ENCODE measurements at places on chromosomes 12 and 14.

- DNase-seq, result peak; percentile 93
These were observed 151.5 kb upstream of the SLC38A2 start for GRCh38 chr12:46523863-46524770.

GRCh38 chr14:53180272-53181221, 27.4 kb upstream of the DDHD1 start:
- DNase-seq, result peak; percentile 33

- DNase-seq, result no peak
These were observed 13.1 kb downstream of the ZFYVE21 start for GRCh38 chr14:103728721-103729120.

GRCh38 chr12:97300891-97301290, 161.7 kb upstream of the RMST start:
- no peak for DNase-seq

DNA sequence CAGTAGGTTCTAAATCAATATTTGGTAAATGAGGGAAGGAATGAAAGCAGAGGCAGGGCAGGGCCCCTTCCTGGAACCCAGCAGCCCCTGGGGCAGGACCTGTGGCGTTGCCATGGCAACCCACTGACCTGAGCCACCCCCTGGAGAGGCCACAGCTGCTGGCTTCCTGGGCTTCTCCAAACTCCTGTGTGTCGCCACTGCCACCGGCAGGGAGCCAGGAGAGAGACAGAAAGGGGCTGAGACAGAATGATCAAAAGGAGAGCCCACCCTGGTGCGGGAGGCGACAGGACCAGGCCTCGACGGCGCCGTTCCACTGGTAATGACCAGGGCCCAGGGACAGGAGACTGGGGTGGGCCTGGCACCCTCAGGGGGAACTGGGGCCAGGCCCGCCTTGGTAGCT, 18.2 kb downstream of the RFX4 start:
- DNase-seq, result no peak

GRCh38 chr12:131832321-131833231, 4.4 kb downstream of the MMP17 start:
- no peak for DNase-seq

DNA sequence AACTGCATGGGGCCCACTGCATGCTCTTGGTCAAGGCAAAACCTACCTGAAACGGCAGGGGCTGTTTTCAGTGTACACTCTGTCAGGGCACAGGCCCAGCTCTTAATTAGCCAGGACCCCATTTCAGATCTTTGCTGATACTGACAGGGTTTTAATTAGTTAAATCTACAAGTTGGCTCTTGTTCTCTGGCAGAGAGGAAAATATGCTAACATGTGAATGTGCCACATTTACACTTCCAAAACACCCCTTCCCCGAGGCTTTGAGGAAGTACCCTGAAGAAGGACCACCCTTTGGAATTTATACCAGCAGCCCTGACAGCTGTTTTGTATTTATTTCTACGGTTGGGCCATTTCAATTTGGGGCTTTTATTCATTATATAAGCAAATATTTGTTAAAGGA, 66.3 kb downstream of the OTX2 start:
- DNase-seq, result no peak

GRCh38 chr14:89445273-89445973, 28.4 kb upstream of the FOXN3 start:
- DNase-seq, result no peak

- DNase-seq, result no peak
These were observed 30.8 kb downstream of the KTN1 start for GRCh38 chr14:55610713-55611370.

GRCh38 chr14:101351146-101351545, 210.1 kb upstream of the DIO3 start:
- no peak for DNase-seq

DNA sequence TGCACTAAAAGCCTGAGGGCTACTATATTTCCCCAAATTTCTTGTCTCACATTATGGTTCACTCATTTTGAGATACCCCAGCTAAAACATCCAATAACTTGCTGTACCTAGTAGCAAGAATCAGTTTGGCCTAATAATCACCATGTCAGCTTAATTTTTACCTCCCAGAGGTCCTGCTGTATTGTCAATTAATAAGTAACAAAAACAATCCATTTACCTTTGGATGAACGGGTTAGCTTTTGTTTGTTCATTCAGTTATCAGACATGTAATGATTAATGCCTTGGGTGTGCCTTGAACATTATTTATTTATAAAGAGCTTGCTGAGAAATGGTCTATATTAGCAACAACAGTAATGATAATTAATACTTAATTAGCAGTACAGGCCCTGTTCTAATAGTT, 57.0 kb downstream of the MON2 start:
- no peak for DNase-seq

GRCh38 chr14:69117020-69117767, 35.7 kb downstream of the DCAF5 start:
- no peak for DNase-seq

DNA sequence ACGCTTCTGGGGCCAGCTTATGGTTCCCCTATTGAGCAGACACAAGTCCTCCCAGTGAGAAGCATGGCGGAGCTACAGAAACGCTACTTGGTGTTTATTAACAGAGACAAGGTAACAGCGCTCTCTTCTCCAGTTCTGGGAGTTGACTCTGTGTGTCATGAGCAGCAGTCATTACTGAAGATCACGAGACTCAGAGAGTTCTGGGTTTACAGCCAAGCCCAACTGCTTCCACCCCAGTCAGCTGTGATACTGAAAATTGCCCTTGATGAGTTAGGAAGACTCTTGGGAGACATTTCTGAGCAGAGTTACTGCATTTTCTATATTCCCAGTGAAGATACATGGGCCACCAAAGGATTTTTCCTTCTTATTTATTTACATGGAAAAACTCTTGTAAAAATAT, 48.6 kb downstream of the CFAP251 start:
- no peak for DNase-seq

- DNase-seq, result no peak
These were observed 238.0 kb upstream of the ATP2B1 start for GRCh38 chr12:89946518-89947135.

DNA sequence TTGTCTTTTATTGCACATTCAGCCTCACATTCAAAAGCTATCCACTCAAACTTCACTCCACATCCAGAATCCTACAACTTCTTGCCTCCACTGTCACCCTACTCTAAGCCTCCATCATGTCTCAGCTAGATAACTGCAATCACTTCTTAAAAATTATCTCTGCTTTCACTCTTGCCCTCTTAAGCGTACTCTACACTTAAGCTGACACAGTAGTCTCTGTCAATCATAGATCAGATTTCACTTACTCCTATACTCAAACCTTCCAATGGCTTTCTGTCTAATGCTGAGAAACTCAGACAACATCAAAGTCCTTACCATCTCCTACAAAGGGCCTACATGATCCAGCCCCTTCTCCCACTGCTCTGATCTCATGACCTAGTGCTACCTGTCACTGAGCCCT, 304.1 kb downstream of the ITPR2 start:
- DNase-seq, result no peak

- DNase-seq, result no peak
These were observed 44.2 kb downstream of the CLMN start for GRCh38 chr14:95275494-95275893.

DNA sequence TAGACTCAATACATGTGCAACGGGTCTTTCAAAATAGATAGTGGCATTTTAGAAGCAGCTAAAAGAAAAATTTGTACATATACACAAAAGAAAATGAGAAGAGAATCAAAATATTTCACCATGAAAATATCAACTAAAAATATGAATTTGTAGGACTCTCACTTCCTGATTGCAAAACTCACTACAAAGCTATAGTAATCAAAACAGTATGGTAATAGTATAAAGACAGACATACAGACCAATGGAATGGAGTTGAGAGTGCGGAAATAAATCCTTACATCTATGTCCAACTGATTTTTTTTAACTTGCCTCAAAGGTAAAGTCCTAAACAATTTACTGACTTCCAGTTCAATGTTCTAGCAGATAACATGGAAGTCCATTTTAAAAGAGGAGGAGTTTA, 13.1 kb downstream of the C2CD5 start:
- no peak for DNase-seq

- peak; percentile 73 for DNase-seq
These were observed 21.2 kb downstream of the TDG start for GRCh38 chr12:103986829-103987228.

DNA sequence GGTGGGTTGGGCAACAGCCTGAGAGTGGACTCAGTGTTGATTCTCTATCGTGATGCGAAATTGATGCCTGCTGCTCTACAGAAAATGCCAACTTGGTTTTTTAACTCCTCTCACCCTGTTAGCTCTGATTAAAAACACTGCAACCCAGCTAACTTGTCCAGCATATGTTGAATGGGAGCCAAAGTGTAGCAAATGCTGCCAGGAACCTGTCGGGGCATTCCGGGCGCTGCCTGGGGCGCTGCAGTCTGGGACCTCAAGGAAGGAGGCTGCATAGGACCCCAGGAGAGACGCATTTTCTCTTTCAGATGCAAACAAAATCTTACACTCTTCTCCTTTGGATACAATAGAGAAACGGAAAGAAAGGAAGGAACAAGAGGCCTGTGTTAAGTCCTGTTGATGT, 3.9 kb downstream of the B3GNT4 start:
- no peak for DNase-seq

- no peak for DNase-seq
These were observed 76.3 kb downstream of the ESR2 start for GRCh38 chr14:64217834-64218233.

DNA sequence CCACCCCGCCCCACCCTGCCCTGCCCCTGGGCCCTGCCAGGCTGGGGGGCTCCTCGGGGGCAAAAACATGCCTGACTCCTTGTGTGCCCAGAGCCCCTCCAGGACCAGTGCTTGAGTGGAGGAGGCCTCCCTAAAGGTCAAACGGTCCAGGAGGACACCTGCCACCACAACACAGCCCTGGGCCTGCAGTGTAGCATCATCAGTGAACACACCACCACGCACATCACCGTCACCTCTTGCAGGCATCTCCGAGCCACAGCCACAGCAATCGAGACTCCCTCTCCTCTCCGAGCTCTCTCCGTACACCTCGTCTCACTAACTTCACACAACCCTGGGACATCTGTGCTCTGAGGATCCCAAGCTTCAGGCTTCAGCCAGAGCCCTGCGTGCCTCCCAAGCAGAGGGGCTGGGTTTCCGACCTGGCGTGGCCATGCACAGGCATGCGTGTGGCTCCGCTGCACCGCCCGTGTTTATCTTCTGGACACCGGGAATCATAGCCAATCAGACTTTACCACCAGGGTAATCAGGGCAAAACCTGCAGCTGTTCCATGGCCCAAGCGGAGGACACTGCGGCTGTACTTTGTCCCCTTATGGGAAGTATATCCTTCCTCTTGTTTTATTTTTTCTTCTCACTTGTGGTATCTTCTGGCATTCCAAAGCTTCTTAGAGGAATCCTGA, 6.2 kb upstream of the DIO3 start:
- no peak for DNase-seq

GRCh38 chr12:57388425-57388824, 42.4 kb downstream of the R3HDM2 start:
- DNase-seq, result no peak

GRCh38 chr14:102973706-102974285, 51.3 kb downstream of the AMN start:
- no peak for DNase-seq

GRCh38 chr14:101506211-101506925, 54.9 kb upstream of the DIO3 start:
- DNase-seq, result no peak

DNA sequence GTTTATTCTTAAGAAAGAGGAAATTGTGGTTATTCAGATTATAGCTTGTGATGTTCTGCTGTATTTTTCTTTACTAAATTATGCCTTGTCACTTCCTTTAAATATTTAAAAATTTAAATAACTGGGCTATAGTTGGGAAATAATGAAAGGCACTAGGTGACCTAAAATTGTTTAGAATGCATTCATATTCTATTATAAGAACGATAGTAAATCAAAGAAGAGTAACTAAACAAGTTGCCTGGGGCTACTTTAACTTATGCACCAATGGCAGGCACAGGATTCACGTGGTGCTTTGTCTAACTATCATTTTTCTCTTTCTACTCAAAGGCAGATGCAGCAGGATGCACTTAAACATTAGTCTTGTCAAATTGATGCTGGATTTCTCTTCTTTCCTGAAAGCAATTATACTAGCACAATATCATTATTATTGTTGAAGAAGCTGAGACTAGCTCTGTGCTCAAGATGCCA, 190.7 kb upstream of the PPFIA2 start:
- DNase-seq, result no peak

- DNase-seq, result no peak
These were observed 61.7 kb upstream of the NUDT4 start for GRCh38 chr12:93315907-93316622.

DNA sequence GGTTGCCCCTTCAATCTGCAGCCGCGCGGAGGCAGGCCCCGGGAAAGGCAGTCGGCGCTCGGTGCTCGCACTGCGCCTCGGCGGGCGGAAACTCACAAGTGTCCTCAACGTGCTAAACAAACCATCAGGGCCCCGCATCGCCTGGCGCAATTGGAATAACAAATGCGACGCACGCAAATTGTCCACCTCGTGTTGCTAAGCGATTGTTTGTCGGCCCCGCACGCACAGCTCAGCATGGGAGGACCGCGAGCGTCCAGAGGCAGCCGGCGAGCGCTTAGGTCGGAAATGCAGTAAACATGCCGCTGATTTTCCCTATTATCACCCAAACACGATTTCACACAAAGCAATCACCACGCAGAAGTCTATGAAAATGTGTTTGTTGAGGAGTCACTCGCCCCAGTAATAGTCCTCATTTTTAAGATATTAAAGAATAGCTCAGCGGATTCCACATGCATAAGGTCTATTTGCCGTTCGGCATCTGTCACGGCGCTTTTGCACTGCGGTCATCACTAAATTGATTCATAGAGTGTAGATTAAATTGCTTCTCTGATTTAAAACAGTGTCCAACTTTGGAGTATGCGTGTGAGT, 3.2 kb upstream of the GSC start:
- DNase-seq, result no peak

GRCh38 chr12:100448656-100449055, 25.0 kb upstream of the NR1H4 start:
- DNase-seq, result no peak

GRCh38 chr12:977156-977555, 13.9 kb upstream of the ERC1 start:
- DNase-seq, result no peak

DNA sequence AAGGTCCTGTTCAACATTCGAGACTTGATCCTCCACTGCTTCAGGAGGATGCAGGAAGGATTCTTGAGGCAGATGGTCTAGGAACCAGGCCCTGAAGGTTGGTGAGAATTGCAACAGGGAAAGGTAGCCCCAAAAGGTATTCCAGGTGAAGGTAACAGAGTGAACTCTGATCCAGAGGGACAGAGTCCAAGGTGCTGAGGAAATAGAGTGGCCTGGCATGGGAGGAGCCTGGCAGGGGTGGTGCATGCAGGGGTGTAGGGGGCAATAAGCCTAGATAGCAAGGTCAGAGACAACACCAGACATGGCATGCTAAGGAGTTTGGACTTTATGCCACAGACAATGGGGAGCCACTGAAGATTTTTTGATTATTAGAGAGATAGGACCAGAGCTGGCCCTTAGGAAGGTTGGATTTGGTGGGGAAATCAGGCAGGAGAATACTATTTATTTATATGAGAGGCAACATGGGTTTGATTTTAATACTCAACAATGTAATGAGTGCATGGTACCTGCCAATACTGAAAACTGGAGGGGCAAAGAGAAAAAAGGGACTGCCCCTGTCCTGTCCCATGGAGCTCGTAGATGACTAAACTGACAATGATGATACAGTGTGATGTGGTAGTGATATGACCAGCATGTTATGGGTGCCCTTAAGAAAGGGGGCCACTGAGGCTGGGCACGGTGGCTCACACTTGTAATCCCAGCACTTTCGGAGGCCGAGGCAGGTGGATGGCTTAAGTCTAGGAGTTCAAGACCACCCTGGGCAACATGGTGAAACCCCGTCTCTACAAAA, 50.5 kb upstream of the TMED10 start:
- no peak for DNase-seq

Data from astrocyte of the spinal cord (primary cell).